Endothelial cell (in vitro differentiated cells): ENCODE measurements at places on chromosomes 11 and 22. TPM values are rescaled to one million over a fixed set of nuclear protein-coding genes. Genes with fewer than 3 reads are reported as not detected.

Gene TSPAN32
- 0.23 TPM for total RNA-seq

Gene ZFTA
- 41.1 TPM for total RNA-seq

Gene ANKK1
- total RNA-seq, result 0.18 TPM

Gene TSGA10IP
- not detected for total RNA-seq

Gene AGBL2
- 1.7 TPM for total RNA-seq

Gene CDCA5
- 14.8 TPM for total RNA-seq

Gene SLC17A6
- total RNA-seq, result not detected

Gene FAM83F
- 3.5 TPM for total RNA-seq

Gene RAPSN
- total RNA-seq, result 0.95 TPM

Gene PSMD13
- 189 TPM for total RNA-seq

Gene ROBO4
- total RNA-seq, result 28.8 TPM

Gene ACO2
- total RNA-seq, result 83.5 TPM

Gene THRSP
- total RNA-seq, result not detected

Gene MFRP
- total RNA-seq, result 0.13 TPM

Gene SCUBE1
- 54.7 TPM for total RNA-seq

Gene ALDH3B2
- 0.72 TPM for total RNA-seq

Gene MUC6
- total RNA-seq, result not detected

Gene GVQW3
- total RNA-seq, result 6.1 TPM

Gene OR2AG2
- 0.26 TPM for total RNA-seq

Gene POU2F3
- total RNA-seq, result 0.97 TPM

Gene BACE1
- total RNA-seq, result 28.4 TPM

Gene GUCY1A2
- total RNA-seq, result 0.10 TPM

Gene SCN3B
- 34.1 TPM for total RNA-seq

Gene DEUP1
- total RNA-seq, result not detected

Gene PEX26
- 49.7 TPM for total RNA-seq
